ENCODE measurements at places on chromosomes 12 and 14.

- DNase-seq, result no peak
These were observed 5.8 kb upstream of the KCNA5 start for GRCh38 chr12:5037795-5038357.

DNA sequence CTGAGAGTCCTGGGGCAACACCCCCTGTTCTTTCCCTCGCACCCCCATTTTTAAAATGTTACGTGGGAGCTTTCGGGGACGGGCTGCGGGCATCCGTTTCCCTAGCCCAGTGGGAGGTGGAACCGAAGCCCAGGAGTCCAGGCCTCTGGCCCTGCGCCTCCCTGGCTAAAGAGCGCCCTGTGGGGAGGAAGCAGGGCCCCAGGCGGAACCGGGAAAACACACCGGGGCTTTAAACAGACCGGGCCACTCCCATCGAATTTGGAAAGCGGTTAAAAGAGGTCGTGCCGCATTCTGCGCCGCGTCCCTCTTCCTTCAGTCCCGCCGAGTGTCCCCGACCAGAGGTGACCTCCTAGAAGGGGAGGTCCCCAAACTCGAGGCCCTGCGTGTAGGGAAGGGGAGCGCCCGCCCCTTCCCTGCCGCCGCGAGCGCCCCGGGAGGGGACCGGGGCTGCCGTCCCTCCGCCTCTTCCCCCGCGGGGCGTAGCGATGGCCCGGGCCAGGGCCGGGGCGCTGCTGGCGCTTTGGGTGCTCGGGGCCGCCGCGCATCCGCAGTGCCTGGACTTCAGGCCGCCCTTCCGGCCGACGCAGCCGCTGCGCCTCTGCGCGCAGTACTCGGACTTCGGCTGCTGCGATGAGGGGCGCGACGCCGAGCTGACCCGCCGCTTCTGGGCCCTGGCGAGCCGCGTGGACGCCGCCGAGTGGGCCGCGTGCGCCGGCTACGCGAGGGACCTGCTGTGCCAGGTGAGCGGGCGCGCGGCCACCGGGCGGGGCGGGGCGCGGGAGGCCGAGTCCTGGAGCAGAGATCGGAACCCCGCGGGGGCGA is at the start of gene HHIPL1:
Gene HHIPL1, plus strand, starts transcription at position 407 of the 822 bp plus-strand sequence. Its CDS starts 79 bp downstream, at position 486.
- DNase-seq, result no peak

DNA sequence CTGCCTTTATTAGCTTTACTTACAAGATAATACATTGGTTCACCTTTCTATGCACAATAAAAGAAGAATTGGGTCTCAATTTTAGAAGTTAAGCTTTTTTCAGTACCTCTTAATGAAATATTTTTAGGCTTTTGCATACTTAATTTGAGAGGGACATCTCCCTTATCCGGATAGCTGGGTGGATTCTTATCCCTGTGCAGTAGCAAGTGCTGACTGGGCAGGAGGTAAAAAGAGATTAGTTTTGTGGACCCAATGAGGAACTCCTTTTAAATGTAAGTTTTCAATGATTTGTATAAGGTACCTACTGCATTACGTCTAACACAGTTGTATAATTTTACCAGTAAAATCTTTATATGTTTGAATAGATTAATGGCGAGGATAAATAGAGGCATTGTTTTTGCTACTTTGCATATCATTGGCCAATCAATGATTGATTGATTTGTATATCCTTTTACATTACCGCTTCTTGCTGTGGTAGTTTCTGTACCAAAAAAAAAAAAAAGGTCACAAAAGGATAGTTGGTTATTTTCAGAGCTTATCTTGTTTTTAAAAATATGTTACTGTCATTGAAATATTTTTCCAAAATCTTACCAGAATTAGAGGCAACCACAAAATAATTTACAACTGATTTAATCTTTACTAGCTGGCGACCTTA is 2.2 kb downstream of the CPSF6 start:
- no peak for DNase-seq

GRCh38 chr14:102426796-102427195 is 64.1 kb downstream of the TECPR2 start:
- DNase-seq, result no peak

DNA sequence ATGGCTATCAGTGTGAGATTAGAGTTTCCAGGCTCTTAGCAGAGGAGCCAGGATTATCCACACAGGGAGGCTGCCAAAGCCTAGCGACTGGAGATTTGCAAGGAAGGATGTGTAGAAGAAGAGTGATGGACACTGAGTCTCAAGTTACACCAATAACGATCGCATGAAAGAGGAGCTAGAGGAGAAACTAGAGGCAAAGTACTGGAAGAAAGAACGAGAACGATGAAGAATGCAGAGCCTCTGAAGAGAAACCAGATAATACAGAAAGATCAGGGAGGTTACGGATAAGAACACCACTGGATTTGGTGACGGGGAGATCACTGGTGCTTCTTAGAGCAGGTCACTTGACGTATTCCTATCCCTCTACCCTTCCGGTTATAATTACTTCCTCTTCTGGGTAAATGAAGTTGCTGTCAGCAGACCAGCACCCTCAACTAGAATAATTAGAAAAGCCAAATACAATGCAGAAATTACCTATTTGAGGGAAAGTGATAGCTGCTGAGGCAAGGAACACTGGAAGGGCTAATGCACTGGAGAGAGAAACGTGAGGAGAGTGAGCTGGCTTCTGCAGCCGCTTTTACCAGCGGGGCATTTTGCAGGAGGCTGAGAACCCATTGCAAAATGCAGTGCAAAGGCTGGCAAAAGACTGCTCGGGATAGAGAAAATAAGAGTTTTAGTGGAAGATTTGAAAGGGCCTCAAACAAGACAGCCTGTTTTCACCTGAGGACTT is 93.1 kb upstream of the HIF1A start:
- no peak for DNase-seq

DNA sequence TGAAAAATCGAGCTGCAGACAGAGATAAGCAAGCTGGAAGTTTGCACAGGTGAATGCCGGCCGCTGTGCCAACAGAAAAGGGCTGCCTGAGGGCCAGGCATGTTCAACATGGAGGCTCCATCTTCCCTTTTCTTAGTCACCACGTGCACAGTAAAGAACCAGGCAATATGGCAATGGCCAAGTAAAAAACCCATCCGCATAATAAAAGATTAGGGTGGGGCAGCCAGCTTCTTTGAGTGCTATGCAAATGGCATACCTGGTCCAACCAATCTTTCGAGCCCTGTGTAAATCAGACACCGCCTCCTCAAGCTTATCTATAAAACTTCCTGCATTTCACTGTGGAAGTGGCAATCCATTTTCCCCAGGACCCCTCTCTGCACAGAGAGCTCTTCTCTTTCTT is 16.7 kb downstream of the PNP start:
- no peak for DNase-seq

DNA sequence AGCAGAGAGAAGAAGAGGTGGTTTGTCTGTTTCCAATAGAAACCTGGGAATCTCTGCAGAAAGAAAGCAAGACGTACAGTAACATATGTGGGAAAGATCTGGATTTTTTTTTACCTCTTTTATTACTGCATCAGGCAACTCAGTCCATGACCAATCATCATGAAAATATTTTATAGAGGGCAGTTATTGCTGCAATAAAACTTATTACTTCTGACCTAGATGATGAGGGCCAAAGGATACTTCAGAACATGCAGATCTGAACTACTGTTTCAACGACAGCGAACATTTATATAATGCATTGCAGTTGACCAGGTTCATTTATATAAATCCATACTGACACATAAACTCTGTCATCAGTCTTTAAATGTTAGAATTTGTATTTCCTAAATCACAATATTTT is 67.7 kb downstream of the STAB2 start:
- DNase-seq, result no peak

DNA sequence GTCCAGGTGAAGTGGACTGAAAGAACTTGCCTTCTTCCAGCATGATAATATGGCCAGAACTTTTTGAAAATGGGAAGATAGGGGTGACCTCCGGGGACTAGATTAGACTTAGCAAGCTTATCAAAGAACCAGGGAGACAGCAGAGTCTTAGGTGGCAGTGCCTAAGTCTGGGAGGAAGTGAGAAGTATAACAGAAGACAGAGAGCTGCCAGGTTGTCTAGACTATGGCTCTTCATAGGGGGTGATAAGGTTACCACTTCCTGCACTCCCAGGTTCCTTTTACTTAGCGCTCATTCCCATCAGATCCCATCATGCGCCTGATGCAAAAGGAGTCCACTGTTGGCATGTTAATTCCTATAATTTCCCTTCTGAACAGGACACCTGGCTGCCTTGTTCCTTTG is 69.9 kb downstream of the PLXNC1 start:
- no peak for DNase-seq

DNA sequence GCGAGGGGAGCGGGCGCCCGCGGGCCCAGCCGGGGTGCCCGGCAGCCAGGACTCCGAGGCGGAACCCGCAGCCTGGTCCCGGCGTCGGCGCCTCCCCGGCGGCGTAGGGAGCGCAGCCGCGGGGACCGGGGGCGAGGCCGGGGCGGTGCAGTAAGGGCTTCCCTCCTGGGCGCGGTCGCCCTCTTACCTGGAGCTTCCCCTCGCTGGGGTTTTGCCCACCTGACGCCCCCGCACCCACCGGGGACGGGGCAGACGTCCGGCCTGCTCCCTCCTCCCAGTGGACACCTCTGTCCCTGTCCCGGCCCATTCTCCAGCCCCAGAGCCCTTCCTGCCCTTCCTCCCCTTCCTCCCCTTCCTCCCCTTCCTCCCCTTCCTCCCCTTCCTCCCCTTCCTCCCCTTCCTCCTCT is 413 bp upstream of the TUBA1C start:
- no peak for DNase-seq

- DNase-seq, result no peak
These were observed 12.5 kb downstream of the NRXN3 start for GRCh38 chr14:78182722-78183121.

GRCh38 chr12:94954029-94954685 is 49.3 kb downstream of the NDUFA12 start:
- DNase-seq, result no peak

- no peak for DNase-seq
These were observed 2.9 kb downstream of the FGFR1OP2 start for GRCh38 chr12:26941215-26941594.

DNA sequence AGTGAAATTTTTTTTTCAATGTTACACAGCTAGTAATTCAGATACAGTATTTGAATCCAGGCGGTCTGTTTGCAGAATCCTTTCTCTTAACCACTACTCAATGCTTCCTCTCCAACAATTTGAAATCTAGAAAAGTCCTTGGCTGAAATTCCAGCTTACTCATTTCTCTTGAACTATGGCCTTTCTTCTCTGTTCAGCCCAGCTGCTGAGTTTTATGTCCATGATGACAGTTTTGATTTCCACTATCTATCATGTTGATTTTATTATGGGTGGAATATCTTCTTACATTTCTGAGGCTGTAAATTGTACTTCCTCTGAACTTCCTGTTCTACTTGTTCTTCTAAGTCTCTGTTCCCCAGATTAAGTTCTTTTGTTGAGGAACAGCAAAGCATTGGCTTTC is 315.3 kb downstream of the DIO2 start:
- DNase-seq, result no peak

DNA sequence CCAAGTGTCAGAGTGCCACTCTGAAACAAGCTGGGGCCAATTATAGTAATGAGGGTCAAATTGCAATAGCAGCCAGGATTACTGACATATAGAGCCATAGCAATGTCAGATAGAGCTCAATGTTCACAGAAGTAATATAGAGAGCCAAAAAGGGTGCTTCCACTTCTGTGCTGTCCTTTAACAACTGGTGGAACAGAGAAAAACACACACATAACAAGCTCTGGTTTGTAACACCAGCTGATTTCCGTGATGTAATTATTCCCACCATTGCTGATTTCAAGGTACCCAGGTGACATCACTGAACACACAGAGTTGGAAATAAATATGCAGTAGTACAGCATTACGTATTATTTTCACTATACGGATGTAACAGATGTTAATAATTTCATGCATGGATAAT is 3.0 kb upstream of the CLEC2B start:
- no peak for DNase-seq

DNA sequence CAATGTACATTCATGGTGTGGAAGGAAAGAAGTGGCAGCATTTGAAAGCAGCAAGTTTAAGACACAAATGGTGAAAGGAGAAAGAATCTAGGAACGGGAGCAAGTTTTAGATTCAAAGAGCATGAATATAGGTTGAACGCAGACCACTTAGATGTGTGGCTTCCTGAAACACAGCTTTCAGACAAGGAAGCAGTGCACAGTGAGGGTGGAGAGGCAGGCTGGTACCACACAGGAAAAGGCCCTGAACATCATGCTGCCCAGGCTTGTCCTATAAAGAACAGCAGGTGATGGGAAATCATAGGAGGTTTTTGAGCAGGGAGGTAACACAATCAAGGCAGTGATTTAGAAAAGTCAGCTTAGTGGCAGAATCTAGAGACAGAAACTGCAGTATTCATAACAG is 35.6 kb downstream of the GNS start:
- no peak for DNase-seq

DNA sequence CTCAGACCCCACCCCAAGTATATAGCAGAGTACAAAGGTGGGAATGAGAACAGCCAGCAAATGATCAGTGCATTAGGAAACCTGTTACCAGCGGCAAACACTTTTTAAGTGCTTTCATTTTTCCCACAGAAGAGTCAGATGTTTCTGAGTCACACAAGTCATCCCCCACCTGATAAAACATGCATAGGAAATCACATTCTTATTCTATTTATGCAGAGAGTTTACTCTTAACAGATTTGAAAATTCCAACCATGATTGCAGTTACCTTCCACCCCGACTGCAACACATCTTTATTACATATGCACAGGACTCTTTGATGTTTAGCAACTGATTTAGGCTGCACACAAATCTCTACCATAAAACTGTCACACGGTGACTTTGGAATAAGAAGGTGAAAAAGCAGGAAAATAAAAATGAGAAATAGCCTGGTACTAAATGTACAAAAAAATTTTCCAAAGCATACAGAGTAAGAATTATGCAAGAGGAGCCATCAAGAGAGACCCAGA is 236.4 kb downstream of the PAWR start:
- DNase-seq, result no peak

- no peak for DNase-seq
These were observed 132.8 kb upstream of the HIF1A start for GRCh38 chr14:61562321-61563161.

DNA sequence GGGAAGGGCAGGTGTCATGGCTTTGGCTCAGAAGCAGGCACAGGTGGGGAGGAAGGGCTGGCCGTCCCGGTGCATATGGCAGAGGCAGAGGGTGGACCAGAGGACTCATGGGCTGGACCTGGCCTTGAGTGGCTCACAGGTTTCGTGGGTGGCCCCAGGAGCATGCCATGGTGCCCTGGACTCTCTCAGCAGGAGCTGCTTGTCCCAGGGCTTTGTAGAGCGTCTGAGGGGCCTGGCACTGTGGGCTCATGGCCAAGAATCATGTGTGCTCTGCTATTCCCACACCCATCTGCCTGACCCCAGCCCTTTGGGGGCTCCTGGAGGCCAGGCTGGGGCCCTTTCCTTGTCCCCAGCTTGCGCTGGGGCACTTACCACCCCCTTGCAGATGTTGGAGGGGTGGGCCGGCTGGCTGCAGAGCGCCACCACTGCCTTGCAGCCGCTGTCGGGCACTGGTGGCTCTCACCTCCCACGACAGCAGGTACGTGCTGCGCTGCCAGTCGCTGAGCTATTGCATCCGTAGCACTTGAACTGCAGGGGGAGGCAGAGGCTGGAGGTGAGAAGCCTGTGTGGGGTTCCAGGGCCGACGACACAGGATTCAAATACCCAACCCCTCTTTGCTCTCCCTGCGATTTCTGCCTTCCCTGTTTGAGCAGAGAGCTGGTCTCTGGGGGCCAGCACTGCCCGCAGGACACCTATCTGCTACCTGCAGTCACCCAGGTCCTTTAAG is 187.4 kb upstream of the PRMT8 start:
- DNase-seq, result no peak
